Activated naive CD4-positive, alpha-beta T cell (primary cell): ENCODE measurements at places on chromosomes 5 and 9.

- DNase-seq, result no peak
These were observed 111.1 kb upstream of the FBXL7 start for GRCh38 chr5:15388866-15389265.

GRCh38 chr9:129595311-129595741 lies 25.6 kb downstream of the C9orf50 start:
- DNase-seq, result no peak

DNA sequence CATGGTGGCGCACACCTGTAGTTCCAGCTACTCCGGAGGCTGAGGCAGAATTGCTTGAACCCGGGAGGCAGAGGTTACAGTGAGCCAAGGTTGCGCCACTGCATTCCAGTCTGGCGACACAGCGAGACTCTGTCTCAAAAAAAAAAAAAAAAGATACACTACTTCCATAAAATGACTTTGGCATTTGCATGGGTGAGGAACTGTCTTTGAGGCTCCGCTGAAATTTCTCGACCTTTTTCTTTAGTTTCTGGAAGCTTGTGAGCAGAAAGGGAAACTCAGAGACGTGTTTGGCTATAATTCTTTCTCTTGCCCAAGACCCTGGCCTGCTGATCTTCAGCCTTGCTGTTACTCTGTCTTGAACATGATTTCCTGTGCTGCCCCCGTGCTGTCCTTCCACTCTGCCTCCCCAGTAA lies 37.3 kb downstream of the SPIN1 start:
- no peak for DNase-seq

GRCh38 chr9:9102295-9102694 lies 1302.7 kb upstream of the DMAC1 start:
- no peak for DNase-seq

DNA sequence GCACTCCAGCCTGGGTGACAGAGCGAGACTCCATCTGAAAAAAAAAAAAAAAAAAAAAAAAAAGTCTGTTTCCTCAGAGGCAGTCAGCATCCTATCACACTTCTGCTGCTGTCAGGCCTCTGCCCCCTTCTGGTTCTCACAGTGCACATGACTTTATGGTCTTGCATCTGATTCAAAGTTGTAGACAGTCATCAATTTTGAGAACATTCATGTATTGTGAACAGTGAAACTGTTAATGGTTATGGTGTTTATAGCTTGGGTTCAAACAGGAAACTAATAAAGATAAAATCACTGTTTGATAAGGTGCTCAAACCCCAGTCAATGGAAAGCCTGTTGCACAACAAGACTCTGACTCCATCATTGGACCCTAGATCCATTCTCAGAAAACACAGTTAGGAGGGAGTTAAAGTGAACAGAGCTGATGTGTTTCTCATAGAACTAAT lies 61.4 kb downstream of the FOXD1 start:
- no peak for DNase-seq
